T-helper 17 cell (primary cell): ENCODE measurements at places on chromosomes 2 and 18. TPM values are rescaled to one million over a fixed set of nuclear protein-coding genes. Genes with fewer than 3 reads are reported as not detected.

Gene FMNL2
- 0.34 TPM for total RNA-seq

Gene VSNL1
- total RNA-seq: not detected

Gene SCN9A
- 0.21 TPM for total RNA-seq

Gene TSPYL6
- not detected for total RNA-seq

Gene DCDC2C
- not detected for total RNA-seq

Gene TMEM200C
- total RNA-seq: not detected

DNA sequence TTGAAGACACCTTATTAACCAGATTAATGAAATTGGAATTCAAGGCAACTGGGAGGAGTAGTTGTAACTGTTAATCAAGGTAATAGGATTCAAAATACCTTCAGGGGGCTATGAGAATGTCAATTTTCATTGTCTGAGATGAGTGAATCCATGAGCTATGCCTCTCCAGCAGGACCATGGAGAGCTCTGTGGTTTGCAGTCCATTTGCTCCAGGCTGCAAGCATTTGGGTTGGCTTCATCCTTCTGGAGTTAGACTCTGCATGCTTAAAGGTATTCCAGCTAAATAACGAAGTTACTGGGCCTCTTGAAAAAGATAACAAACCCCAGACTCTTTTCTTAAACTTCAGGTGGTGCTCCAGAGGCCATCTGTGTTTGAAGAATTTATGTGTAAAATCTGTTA, 207.1 kb upstream of the SLC8A1 start:
- DNase-seq: no peak

GRCh38 chr2:161133366-161133765, 26.9 kb upstream of the TANK start:
- no peak for DNase-seq

DNA sequence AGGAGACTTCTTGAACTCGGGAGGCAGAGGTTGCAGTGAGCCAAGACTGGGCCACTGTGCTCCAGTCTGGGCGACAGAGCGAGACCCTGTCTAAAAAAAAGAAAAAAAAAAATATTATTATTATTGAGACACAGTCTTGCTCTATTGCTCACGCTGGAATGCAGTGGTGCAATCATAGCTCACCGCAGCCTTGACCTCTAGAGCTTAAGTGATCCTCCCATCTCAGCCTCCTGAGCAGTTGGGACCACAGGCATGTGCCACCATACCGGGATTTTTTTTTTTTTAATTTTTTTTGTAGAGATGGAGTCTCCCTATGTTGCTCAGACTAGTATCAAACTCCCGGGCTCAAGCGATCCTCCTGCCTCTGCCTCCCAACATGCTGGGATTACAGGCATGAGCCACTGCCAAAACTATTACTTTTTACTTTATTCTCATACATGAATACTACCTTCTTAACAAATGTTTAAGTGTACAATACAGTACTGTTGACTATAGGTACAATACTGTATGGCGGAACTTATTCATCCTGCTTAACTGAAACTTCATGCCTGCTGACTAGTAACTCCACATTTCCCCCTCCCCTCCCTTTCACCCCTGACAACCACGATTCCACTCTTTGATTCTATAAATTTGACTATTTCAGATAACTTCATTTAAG, 15.5 kb downstream of the FBXO11 start:
- DNase-seq: no peak

DNA sequence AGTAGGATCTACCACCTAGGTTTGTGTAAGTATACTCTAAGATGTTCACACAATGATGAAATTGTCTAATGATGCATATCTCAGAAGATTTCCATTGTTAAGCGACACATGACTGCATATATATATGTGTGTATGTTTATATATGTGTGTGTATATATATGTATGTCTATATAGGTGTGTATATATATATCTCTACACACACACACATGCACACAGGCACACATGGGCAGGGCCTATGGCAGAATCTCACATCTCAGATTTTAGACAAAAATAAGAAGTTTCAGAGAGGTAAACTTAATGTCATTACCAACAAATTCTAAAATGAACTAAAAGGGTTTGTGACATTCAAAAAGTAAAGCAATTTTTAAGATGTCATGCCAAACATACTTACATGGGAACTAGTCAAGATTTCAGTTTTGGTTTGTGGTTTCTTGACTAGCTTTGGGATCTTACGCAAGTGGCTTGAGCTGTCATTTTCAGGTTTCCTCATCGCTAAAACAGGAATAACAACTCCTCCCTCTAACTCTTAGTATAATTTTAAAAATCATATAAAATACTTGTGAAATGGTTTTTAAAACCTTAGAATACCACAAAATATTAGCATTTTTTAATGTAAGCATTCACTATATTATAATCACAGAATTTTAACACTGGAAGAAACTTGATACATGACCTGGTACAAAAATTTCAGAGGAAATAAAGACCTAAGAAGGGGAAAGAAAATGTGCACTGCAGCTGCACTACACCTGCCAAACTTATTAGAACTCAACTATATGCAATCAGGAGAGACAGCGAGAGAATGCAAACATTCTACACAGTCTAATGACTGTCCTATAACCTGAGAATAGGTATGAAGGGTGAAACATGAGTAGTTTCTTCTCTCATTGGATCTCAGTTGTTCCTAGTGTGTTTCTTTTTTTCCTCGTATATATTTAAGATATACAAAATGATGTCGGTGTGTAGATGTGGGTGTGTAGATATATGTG, 75.7 kb downstream of the TTC21B start:
- no peak for DNase-seq

DNA sequence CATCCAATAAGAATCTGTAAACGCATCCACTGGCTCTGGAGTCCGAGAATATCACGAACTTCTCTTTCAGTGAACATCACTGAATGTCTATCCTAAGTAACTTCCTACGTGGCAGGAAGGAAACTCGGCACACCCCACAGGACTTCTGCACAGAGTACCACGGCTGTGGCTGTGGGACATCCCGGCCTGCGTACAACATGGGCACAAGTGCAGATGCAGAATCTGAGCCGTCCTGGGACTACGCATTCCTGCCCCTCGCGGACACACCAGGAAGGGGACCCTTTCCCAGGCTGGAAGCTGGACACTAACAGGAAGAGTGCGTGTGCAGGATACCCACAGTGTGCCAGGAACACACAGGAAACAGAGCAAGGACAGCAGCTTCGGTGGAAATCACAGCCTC, 60.6 kb downstream of the ZNF516 start:
- no peak for DNase-seq

- DNase-seq: no peak
Measured at GRCh38 chr2:18132697-18133096, 254.2 kb downstream of the KCNS3 start.

GRCh38 chr2:207254591-207255464, 89.1 kb upstream of the KLF7 start:
- no peak for DNase-seq

DNA sequence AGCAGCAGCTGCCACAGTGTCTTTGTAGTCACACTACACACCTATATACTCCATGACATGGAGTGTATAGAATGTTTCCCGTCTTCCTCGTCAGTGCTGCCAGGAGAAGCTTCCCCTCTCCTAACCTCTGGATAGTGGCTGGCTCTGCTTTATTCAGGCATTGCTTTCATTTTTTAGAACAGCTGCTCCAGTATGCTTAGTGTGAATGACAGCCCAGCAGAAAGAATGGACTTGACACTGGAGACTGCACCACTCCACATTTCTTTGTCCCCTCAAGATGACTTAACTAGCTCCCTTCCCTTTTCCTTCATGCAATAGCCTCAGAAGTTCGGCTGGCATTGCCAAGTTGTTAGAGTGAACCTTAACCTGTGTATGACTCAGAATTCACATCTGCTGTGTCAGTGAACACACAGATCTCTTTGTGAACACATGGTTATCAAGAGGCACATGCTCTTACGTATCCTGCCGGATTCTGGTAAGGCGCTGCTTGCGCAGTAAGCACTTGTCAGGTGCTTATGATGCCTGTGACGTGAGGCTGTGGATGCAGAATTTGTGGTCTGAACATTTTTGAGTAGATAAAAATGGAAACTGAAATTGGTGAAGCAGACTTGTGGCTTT, 73.9 kb downstream of the NEDD4L start:
- no peak for DNase-seq

GRCh38 chr2:60355849-60356261, 197.6 kb downstream of the BCL11A start:
- DNase-seq: no peak

DNA sequence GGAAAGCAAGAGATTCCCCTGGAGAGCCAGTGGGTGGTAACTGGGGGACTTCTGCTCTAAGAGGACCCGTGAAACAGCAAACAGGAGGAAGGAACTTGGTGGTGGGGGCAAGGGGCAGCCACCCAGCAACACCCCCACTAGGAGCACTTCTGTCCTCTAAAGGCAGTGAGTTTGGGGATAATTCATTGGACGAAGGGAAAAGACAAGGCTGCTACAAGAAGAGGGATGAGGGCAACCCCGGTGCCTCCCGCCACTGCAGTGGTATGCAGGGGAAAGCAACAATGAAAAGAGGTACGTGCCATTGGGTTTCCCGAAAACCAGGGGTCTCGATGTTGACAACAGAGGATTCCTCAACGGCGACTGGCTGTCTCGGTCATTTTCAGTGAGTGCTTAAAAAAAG, 9.1 kb downstream of the RPL31 start:
- DNase-seq: no peak

- DNase-seq: no peak
Measured at GRCh38 chr2:176149939-176150583, 1.3 kb upstream of the HOXD4 start.

DNA sequence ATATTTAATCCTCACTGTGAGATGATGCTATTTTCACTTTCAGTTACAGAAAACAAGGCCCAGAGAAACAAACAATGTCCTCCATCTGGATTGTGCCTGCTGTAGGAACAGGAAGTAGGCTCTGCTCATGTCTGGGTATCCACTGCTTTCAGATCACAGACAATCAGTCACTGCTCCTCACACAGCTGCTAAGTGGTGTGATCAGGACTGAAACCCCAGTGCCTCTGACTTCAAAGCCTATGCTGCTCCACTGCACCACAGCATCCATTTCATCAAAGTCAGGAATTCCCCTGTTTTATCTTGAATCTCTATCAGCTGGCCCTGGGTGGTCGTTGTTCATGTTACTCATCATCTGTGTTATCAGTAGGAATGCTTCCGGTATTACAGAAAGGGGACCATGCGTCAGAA, 303.8 kb upstream of the TRIB2 start:
- DNase-seq: no peak

GRCh38 chr2:222470802-222471468, 46.6 kb downstream of the SGPP2 start:
- DNase-seq: no peak

GRCh38 chr2:118131771-118132170, 43.5 kb downstream of the INSIG2 start:
- DNase-seq: no peak

GRCh38 chr2:69685321-69686048, 41.9 kb upstream of the AAK1 start:
- no peak for DNase-seq

DNA sequence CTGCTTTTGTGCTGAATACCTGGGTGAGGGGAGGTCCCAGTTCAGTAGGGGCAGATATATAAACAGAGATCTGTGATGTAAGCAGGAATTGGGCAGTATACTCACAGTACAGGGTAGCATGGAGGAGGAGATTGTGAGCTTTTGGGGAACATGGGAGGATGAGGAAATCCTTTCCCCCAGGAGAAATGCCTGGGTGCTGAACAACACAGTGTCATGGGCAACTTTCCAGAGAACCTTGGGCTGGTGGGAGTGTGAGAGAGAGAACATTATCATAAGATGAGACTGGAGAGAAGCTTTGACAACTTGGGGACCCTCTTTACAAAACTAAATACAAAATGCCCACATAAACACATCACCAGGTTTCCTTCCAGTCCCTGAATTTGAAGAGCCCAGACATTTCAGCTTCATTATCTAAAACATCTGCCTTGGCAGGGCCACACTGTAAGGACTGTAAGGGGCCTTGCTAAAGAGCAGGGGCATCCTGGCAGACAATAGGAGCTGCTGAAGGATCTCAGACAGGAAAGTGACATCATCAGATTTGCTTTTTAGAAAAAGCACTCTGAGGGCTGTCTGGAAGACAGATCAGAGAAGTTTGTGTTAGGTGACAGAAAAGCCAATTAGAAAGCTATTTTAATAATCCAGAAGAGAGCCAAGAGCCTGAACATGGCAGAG, 303.1 kb upstream of the FBXO11 start:
- no peak for DNase-seq

DNA sequence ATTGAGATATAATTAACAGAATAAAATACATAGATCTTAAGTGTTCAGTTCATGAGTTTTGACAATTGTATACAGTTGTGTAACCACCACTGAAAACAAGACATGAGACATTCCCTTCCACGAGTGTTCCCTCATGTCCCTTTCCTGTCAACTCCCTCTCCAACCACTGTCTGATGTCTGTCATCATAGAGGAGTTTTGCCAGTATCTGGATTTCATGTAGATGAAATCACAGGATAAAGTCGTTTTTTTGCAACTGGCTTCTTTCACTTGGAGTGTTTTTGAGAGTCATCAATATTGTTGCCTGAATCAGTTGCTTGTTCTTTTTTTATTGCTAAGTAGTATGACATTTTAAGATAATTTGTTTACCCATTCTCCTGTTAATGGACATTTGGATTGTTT, 52.7 kb downstream of the RBMS1 start:
- no peak for DNase-seq

DNA sequence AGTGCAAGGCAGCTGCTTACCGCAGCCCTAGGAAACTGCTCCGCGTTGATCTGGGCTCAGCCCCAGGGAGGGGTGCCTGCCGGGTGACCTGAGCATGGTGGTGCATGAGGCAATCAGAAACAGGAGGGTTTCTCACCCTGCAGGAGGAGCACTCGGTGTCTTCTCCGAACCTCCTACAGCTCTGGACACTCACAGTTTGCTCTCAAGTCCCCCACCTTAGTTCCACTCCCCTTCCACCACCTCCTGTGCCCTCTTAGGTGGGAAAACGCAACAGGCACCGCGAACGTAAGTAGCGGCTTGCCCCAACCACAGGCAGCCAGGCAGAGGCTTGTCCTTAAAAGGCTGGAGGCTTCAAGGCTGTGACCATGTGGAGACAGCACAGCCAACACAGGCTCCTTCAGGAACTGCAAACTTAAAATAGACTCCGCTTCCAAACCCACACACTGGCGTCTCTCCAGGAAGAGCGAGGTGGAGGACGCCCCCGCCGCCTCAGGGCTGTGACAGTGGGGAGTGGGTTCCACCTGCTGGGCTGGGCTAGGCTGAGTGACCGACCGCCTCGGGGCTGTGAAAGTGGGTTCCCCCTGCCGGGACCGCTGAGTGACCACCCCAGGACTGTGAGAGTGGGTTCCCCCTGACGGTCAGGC, 71.6 kb downstream of the NDUFA10 start:
- DNase-seq: no peak
